Testis (tissue), 5 donors: ENCODE measurements at places on chromosomes 12 and 14. TPM values are rescaled to one million over a fixed set of nuclear protein-coding genes. Genes with fewer than 3 reads are reported as not detected.

The MIS18BP1 gene
- 71.5 TPM for total RNA-seq

The KCNA1 gene
- 0.08 TPM for total RNA-seq

The SERPINA10 gene
- total RNA-seq: not detected

The SDR9C7 gene
- total RNA-seq: not detected

The FAM90A1 gene
- 1.5 TPM for total RNA-seq

The SLC6A12 gene
- 3.8 TPM for total RNA-seq

The ALDH6A1 gene
- total RNA-seq: 84.2 TPM

The OTOGL gene
- total RNA-seq: 0.87 TPM

The NGB gene
- 1.3 TPM for total RNA-seq

The ZC2HC1C gene
- 35.2 TPM for total RNA-seq

The PRB3 gene
- total RNA-seq: 0.39 TPM

The CD163L1 gene
- 14.1 TPM for total RNA-seq

The EMP1 gene
- 29.2 TPM for total RNA-seq

The ADAM21 gene
- total RNA-seq: 13.7 TPM

The PTPRR gene
- 0.24 TPM for total RNA-seq

The GNB3 gene
- total RNA-seq: 4.8 TPM

The PRB2 gene
- not detected for total RNA-seq

The CCDC196 gene
- 15.7 TPM for total RNA-seq

The TEX22 gene
- 6.6 TPM for total RNA-seq

The MUCL1 gene
- 1.4 TPM for total RNA-seq

The DNAJC22 gene
- 1.1 TPM for total RNA-seq

The KRT1 gene
- not detected for total RNA-seq

The POTEG gene
- 88.6 TPM for total RNA-seq

The DIO2 gene
- total RNA-seq: 3.8 TPM

The GSC gene
- 2.0 TPM for total RNA-seq

The HOXC9 gene
- total RNA-seq: 7.8 TPM

The APAF1 gene
- total RNA-seq: 11.1 TPM

The LAG3 gene
- 4.1 TPM for total RNA-seq

The GCN1 gene
- total RNA-seq: 164 TPM

The C14orf180 gene
- not detected for total RNA-seq

The EFS gene
- total RNA-seq: 7.6 TPM

The SERPINA5 gene
- total RNA-seq: 940 TPM

The KRT86 gene
- total RNA-seq: 2.3 TPM
